Stimulated activated CD8-positive, alpha-beta memory T cell treated with anti-CD3 and anti-CD28 coated beads, Interleukin-12 subunit alpha, Interleukin-12 subunit beta, amount 100 ng/mL, for 1 hour (primary cell): ENCODE measurements at places on chromosomes 6 and 20.
A peak's percentile ranks its signal among the peaks of the same experiment; 100 is the strongest.

- DNase-seq, result no peak
These were observed 555.9 kb downstream of the C6orf118 start for GRCh38 chr6:164753517-164753916.

- no peak for DNase-seq
These were observed 23.9 kb downstream of the FAM50B start for GRCh38 chr6:3873051-3873450.

DNA sequence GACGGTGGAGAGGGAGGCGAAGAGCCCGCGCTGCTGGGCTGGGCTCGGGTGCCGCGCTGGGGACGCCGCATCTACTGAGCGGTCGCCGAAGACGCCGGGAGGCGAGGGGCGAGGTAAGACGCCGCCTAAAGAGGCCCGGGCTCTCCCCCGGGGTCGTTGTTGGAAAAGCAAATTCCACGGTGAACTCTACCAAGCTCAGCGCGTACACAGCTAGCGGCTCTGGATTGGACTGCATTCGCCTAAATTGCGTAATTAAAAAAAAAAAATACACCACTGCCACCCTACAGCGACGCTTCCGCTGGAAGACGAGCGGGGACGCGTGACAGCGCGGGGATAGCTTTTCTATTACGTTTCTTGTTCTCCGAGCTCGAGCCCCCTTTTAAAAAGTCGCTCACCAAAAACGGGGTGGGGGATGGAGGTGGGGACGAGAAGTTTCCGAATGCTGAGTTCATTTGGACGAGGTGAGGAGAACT, 92.0 kb upstream of the PRDM1 start:
- peak; percentile 30 for DNase-seq

GRCh38 chr6:140845701-140846100, 1287.0 kb upstream of the GJE1 start:
- DNase-seq, result no peak

DNA sequence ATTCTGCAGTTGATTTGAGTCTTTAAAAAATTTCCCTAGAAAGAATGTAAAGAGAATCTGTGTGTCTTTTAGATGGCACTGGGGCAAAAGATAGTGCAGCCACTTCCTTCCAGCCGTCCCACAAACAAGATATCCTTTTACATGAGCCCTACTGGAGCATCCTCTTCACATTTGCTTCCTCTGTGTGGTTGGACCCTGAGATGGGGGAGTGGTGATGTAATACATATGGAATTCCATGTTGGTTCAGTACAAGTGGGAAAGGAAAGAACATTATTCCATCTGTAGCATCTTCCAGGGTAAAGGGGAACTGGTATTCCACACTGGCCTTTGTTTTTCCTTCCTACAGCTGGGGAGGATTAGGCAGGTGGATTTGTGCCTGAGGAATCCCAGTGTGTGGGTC, 78.9 kb upstream of the ISM1 start:
- no peak for DNase-seq

GRCh38 chr6:84596488-84596887, 167.9 kb downstream of the TBX18 start:
- DNase-seq, result no peak

DNA sequence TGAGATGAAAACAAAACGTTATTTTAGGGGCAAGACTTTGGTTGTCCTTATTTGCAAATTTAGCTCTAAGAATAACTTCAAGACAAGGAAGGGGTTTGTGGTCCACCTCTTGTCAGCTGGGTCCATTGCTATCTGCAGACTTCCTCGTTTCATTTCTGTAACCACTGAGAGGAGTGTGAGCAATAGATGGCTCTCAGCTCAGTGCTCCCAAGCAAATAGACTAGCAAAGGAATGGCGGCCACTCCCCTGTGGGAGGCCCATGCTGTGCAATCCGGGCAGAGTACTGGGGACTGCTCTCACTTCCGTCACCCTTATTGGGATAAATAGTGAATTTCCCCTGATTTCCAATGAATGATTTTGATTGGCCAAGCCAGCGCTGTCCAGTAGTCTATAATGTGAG, 176.6 kb downstream of the ZDHHC14 start:
- no peak for DNase-seq

DNA sequence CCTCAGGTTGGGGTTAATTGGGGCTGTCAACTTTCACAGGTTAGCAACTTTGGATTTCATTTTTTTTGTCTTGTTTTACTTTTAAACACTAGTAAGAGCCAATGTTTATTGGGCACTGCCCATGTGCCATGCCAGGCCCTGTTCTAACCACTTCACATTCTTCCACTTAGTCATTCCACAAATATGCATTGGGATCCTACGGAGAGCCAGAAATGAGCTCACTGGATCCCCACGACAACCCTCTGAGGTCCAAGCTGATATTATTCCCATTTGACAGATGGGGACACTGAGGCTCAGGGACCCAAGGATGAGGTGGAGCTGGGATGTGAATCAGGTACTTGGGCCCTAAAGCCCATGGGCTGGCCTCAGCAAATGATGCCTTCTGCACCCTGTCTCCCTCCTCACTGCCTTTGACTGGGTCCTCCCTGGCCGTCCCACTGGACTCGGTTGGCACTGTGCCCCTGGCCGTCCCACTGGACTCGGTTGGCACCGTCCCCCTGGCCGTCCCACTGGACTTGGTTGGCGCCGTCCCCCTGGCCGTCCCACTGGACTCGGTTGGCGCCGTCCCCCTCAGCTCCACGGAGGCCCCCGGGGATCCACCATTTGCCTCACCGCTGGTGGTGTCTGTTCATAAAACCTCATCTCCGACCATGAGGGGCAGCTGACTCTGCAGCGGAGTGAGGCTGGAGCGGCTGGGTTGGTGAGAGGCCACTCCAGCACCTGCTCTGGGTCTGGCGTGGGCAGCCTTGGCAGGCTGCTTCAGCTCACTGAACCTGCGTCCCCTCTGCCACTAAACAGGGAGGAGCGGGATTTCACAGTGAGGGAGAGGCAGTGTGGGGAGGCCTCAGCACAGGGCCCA, 4.8 kb upstream of the PMEPA1 start:
- no peak for DNase-seq

- DNase-seq, result no peak
These were observed 272.2 kb downstream of the KCNQ5 start for GRCh38 chr6:72894091-72894490.

GRCh38 chr20:32917191-32917950, 58.6 kb downstream of the EFCAB8 start:
- DNase-seq, result no peak

- no peak for DNase-seq
These were observed 328.2 kb upstream of the JAG1 start for GRCh38 chr20:11001764-11002540.
